IMR-90 (cell line): ENCODE measurements at places on chromosomes 2 and 18.

GRCh38 chr2:77507657-77508056 is 14.5 kb downstream of the LRRTM4 start:
- no peak for DNase-seq

DNA sequence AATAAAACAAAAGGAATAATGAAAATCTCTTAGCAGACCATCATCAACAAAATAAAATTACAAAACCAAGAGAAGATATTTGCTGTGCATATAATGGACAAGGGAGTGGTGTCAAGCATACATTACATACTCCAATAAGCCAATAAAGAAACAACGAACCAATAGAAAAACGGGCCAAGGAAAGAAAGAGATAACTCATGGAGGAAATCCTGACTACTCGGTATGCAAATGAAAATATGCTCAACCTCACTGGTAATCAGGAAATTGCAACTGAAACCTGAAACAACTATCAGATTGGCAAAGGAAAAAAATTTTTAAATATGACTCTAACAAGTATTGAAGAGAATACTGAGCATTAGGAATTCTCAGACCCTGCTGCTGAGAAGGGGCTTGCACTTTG is 84.7 kb downstream of the BCL2 start:
- no peak for DNase-seq

DNA sequence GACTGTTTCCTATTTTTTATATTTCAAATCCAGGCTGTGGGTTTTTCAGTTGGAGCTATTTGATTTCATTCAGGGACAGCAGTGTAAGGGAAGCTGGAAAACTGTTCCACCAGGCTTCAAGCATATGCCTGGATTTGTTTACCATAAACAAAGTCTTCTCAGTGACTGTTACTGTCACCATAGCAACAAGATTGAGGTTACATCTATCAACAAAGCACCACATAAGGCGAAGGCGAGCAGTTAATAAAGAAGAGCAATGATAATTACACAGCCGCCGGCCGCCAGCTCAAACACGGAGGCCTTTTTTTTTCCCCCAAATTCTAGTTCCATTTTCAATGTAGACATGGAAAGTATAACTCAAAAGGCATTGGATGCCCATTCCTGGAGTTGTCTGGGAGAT is 553.7 kb upstream of the SYT4 start:
- DNase-seq, result no peak

DNA sequence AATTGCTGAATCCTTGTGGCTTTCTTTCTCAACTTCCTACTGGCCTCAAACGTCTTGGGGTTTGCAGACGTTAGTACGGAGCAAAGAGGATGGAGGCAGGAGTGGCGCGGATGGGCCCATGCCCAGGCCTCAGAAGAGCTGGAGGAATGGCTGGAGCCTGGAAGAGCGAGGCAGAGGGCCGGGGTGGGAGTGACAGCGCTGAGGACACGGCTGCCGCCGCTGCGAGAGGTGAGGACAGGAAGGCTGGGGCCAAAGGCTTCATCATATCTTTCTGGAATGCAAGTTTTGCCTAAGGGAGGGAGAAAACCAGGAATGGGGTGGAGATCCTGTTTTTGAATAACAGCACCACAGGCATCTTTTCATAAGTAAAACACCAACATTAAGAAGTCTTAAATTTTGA is 178.5 kb upstream of the SESTD1 start:
- DNase-seq, result no peak
